ENCODE measurements at places on chromosomes 7 and 10.

DNA sequence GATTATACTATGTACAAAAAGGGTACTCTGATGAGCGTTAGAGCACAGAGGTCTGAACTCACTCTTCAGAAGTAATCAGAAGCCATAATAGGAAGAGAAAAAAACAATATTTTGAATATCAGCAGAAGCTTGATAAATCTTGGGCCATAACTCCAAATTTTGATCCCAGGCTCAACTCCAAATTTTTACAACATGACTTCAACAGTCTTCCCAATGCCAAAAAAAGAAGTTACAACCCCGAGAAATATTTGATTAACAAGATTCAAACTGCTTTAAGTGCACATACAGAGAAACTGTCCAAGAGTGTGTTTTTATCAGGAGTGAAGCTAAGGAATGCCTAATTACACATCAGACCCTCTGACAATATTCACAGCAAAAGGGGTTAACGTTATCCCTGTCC is 7.5 kb downstream of the MPP7 start:
- DNase-seq = no peak

DNA sequence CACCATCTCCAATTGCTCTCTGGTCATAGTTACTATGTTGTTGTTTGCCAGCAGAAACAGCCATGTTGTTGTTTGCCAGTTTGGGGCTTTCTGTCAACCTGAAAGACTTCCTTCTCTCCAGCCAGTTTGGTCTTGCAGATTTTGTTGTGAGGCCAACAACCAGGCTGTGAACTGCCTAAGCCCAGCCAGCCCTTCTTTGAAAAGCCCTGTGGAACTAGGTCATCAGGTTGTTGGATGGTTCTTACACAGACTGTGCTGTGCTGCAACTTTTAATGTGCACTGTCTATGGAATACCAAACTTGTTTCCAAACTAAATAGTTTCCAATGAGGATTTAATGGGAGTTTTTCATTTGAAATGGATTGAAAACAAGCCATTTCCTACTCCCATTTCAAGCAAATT is 592.7 kb upstream of the GALNT17 start:
- no peak for DNase-seq

DNA sequence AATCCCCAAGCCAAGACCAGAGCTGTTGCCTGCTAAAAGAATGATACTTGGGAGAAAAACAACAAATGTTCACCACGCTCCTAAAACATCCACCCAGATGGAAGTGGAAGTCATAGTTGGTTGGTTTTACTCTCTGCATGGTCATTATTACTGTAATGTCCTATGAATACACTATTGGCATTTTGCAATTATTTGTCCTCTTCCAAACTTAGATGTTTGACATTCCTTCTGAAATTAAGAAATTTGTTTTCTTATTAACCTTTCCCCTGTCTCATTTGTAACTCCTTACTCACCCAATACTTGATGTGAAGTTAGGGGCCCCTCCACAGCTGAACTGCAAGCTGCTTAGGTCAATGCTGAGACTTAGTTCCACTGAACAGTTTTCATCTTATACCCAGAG is 383.3 kb downstream of the INHBA start:
- DNase-seq = no peak

GRCh38 chr10:3502673-3503072 is 282.3 kb downstream of the KLF6 start:
- DNase-seq = no peak

GRCh38 chr7:149027611-149028345 is 527 bp downstream of the PDIA4 start:
- DNase-seq = no peak

GRCh38 chr7:36979810-36980248 is 255.5 kb upstream of the AOAH start:
- DNase-seq = peak; percentile 35

DNA sequence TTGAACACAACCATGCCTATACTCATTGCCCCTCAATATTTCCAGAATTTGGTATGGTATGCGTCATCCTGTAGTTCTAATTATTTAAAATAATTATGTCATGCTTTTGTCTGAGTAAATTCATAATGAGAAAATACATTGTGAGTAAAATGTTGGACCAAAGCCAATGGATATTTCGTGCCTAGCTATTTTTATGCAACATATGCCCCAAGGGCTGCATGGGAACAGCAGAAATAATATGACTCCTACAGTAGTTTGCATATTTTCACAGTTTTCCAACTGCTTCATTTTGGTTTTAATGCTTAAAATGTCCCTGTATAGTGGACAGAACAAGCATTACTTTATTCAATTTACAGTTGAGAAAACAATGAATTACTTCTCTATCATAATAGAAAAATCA is 1115.6 kb upstream of the GHITM start:
- no peak for DNase-seq

DNA sequence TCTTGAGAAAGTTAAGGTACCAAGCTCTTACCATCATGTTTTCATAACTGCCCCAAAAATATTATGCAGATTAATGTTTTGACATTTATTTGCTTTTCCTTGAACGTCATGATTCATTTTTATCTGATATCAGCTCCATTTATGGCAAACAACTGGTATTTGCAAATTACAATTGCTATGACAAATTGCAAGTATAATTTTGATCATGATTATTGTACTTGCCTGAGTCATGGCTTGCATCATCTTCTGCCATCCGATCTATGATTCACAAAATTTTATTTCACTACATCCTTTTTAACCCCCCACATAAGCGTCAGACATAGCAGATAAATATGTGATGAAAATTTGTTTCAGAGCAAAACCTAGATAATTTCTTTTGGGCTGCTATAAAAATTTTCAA is 155.0 kb downstream of the STK31 start:
- no peak for DNase-seq

GRCh38 chr10:101112799-101113594 is 18.1 kb upstream of the TLX1 start:
- no peak for DNase-seq

DNA sequence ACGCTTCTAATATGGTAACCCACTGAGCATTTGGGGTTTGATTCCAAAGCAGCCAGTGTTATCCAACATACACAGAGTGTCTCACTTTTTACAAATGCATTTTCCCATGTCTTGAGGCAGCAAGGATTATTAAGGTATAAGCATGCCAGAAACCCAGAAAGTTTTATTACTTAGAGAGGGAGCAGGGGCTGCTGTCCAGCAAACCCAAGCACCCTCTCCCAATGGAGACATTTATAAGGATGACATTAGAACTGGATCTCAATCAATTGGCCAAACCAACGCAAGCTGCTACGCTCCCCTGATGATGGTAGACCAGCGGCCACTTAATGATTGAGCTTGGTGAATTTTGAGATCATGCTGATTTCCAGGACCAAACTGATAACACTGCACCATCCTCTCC is 176.3 kb downstream of the FANK1 start:
- no peak for DNase-seq

- no peak for DNase-seq
These were observed 50.2 kb upstream of the GNA12 start for GRCh38 chr7:2894118-2894940.

DNA sequence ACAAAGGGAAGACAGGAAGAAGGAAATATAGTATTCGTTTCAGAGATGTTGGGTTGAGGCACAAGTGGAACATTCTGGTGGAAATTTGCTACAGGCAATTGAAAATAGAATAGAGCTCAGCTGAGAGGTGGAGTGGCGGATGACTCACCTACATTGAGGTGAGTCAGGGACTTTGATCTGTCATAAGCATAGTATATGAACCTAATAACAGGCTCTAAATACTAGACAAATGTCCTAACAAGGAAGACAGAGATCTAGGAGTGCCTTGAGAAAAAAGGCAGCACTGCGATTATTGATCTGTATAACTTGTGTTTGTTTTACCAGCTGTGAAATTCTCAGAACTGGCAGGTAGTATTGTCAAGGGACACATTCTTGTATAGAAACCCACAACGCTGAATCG is 907 bp upstream of the IFRD1 start:
- no peak for DNase-seq

- no peak for DNase-seq
These were observed 110.9 kb upstream of the FAM180A start for GRCh38 chr7:135859538-135859937.

GRCh38 chr7:90465816-90466215 is 3.6 kb upstream of the PTTG1IP2 start:
- no peak for DNase-seq

- no peak for DNase-seq
These were observed 117.7 kb downstream of the CCNY start for GRCh38 chr10:35453855-35454532.

GRCh38 chr7:42242381-42242780 is 5.4 kb upstream of the GLI3 start:
- no peak for DNase-seq

GRCh38 chr10:3668966-3669330 is 116.1 kb downstream of the KLF6 start:
- no peak for DNase-seq

DNA sequence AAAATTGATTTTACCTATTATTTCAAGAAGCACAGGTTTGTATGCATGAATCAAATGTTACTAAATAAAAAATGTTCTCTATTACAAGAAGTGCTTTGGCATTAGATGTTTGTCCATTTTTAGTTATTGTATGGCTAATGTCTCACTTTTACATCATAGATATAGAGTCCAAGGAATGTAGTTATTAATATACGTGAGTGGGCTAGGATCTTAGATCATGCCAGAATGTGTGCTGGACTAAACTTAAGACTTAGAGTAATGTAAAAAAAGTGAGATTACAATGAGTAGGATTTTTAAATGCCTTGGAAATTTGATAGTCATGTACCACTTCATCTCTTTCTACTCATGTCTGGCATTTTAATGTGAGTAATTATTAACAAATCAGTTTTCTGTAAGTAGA is 196.6 kb downstream of the ARL4A start:
- DNase-seq = no peak

DNA sequence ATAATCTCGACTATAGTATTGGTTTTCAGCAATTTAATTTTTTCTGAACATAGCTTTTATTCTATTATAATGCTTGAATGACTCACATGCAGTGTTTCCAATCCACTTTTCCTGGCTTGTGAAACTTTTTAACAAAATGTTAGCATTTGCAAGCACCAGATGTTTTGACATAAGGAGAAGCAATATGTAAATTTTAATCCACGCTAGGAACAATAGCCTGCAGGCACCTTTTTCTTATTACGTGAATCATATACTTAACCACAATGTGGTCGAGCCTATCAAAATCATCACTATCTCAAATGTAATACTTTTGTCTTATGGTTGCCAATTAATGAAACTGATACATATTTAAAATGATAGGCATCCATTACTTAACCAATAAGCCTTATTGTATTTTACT is 97.1 kb downstream of the TFEC start:
- no peak for DNase-seq

DNA sequence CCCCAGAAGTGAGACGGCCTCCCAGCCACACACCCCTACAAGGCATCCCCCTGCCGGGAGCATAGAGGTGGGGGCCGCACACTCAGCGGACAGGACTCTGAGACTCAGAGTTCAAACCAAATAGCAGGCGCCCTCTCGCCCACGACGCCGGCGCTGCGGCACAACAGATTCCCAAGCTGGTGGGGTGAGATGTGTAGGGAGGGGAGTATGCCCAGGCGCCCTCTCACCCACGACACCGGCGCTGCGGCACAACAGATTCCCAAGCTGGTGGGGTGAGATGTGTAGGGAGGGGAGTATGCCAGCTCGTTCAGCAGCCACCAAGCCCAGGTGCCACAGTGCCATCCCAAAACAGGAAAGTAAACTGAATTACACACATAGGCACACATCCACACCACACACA is 64.7 kb downstream of the TCERG1L start:
- DNase-seq = no peak

DNA sequence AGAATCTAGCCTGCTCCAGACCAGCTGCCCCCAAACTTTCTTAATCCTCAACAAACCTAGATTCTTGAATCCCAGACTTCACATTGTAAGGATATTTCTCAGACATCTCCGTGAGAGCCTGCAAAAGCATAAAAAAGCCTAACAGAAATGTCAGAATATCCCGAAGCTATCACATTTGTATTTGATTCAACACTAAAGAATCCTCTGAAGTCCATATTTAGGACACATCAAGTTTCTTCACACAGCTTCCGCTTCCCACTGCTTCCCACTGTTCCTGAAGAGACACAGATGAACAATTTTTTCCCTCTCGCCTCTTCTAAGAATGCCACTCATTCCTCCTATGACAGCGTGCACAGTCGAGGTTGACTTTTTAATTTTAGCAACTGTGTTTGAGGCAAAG is 396.2 kb upstream of the IGFBP3 start:
- no peak for DNase-seq

GRCh38 chr10:51422311-51423120 is 276.9 kb downstream of the CSTF2T start:
- DNase-seq = no peak

- no peak for DNase-seq
These were observed 28.6 kb upstream of the C10orf67 start for GRCh38 chr10:23373156-23373555.

DNA sequence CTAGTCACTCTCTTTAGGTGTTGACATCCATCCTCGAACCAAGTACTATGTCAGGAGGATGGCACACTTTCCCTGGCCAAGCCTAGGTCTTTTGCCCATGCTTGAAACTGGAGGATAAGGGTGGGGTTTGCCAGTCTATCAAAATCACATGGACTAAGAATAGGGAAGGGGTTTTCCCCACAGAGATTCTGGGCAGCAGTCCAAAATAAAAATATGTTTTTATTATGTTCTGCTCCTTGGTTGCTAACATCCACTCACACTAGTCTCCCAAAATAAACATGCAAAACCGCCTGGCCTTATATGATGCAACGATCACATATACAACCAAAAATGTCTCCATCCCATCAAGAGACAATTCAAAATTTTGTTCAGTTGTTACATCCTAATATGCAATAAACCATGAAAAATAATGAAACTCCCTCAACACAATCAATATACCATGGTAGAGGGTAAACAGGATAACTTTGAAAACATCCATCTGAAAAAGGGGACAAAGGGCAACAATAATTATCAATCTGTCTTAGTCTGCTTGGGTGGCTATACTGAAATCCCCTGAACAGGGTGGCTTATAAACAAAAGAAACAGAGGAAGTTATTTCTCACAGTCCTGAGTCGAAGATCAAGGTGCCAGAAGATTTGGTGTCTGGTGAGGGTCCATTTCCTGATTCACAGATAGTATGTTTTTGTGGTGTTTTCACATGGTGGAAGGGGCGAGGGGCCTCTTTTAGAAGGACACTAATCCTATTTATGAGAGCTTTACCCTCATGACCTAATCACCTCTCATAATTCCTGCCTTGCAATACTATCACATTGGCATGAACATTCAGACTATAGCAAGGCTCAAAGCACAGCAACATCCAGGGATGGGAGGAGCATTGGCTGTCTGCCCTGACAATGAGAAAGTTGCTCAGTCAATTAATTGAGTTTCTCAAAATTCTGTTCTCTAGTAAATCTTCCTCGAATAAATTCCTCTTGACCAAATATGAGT is 159.3 kb downstream of the ETV1 start:
- no peak for DNase-seq

- DNase-seq = no peak
These were observed 93.9 kb upstream of the AGR3 start for GRCh38 chr7:16975712-16976111.

All from anterior cingulate cortex (tissue), 58 donors.